NCI-H1417 (cell line): ENCODE measurements at places on chromosomes 7 and 10.

DNA sequence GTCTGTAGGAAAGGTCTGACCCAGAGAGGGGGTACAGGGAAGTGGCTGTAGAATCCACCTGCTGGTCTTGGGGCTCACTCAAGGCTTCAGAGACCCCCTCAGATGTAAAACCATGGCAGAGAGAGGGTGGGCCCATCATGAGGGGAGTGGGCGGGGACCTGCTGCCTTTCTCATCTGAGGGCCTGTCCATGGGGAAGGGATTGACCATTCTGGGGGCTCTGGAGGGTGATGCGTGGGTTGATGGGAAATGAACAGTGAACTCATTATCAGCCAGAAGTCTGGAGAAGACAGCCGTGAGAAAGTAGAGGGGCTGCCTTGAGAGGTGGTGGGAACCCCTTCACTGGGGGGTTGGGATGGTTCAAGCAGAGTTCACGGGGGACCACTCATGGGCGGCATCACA lies 66.8 kb downstream of the MINDY4 start:
- DNase-seq = no peak

DNA sequence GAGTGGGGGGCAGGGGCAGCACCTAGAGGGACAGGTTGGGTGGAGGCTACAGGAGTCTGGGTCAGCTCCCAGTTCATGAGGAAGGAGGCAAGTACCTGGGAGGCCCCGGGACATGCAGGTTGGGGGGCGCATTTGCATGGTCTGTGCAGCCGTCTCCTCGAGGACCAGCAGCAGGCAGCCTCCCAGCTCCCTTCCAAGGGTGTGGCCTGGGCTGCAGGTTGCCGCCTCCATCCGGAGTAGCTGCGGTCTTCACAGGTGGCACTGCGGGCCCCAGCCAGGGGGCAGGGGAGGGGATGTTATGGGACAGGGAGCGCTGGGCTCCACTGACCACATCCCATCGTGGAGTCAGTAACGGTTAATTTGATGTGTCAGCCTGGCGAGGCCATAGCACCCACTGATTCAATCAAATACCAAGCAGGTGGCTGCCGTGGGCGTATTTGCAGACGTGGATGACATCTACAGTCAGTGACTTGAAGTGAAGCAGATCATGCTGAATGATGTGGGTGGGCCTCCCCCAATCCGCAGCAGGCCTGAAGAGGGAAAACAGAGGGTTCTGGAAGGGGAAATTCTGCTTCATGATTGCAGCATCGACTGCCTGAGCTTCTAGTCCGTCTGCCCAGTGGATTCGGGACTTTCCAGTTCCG lies 81.6 kb downstream of the PRKAG2 start:
- DNase-seq = no peak

GRCh38 chr7:27143023-27143949 lies at the start of gene HOXA5:
Gene HOXA5 (minus strand): TSS chr7:27143681. CDS start chr7:27143607, 74 bp downstream.
- peak; percentile 64 for DNase-seq

DNA sequence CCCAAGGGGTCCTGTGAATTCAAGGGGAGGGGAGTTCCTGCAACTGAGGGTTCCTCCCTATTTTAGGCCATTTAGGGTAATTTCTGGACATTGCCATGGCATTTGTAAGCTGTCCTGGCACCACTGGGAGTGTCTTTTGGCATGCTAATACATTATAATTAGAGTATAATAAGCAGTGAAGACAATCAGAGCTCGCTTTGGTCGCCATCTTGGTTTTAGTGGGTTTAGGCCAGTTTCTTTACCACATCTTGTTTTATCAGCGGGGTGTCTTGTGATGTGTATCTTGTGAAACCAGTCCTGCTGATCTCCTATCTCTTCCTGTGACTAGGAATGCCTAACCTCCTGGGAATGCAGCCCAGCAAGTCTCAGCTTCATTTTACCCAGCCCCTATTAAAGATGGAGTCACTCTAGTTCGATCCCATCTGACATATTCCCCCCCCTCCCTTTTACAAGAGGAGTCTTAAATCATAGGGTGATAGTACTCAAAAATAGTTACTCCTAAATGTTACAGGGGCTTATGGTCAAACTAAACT lies 43.2 kb downstream of the SVOPL start:
- DNase-seq = no peak

DNA sequence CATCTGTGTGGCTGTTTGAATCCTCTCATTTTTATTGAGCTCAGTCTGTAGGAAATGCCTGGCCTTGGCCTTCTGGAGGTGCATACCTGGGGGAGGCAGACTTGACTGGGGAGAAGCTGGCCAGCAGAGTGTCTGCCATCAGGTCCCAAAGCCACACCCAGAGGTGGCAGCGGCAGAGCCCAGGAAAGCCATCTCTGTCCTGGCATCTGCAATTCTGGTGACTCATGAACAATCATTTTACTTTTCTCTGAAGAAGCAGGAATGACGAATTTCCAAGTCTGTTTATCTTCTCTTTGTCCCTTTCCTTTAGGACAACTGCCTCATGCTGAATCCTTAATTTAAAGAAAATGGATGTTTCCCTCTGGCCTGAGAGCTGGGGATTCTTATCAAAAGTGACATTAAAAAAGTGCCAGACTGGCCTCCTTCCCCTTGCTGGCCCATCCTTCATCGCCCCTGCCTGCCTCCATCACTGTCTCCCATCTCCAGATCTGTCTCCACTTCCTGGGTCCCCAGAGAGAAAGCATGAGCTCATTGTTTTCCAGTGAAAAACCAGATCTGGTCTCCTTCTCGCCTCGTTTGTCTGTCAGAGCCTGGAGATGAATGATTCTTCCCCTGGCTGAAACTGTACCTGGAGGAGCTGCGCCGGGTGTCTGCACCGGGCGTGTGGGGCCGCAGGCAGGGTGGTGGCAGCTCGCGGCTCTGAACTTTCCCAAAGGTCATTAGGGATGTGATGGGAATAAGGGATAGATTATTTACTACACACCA lies 124.5 kb downstream of the TMEM178B start:
- DNase-seq = no peak

DNA sequence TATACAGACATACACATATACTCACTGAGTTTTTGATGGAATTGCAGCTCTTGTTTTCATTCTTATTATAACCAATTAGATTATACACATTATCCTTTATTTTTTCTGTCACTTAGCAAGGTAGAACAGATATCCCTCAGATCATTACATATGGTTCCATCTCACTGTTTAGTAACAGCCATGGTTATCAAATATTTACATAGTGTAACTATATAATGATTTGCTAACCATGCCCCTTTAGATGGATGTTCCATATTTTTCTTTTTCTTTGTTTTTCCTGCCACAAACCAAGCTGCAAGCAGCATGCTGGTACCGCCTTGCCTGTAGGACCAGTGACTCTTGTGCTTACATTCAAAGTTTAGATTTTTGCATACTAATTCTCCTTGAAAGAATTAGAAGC lies 163.4 kb upstream of the NFE2L3 start:
- no peak for DNase-seq

DNA sequence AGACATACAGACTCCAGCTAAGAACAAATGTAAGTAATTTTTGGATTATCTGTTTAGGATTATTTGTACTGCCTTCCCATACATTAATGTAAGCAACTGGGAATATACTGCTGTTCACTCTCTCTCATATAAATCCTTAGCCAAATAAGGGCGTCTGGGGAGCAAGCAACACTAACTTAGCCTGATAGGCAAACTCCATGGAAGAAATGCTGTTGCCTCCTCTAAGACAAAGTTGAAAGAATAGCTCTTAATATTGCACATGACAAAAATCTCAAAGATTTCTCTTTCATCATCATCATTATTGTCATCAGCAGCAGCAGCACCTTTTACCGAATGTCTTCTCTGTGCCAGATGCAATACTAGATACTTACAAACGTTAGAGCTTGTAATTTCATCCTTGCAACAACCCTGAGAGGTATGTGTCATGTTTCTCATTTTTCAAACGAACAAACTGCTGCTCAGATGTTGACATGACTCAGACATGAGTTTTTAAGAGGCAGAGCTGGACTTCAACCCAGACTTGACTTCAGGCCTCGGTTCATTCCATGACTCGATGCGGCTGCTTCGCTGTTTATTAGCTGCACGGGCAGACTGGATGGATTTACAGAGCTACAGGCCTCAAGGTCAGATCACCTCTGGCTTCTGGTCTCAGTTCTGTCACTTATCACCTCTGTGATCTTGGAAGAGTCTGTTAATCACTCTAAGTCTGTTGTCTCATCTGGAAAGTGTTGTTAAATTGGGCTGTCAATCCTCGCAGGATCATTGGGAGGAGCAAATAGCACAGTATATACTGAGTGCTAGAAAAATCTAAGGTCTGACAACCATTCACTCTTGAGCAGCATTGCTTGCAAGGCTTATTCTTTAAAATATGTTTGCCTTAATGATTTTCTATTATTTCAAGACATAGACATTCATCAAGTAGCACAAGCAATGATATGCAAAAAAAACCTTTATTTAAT lies 126.3 kb upstream of the CELF2 start:
- DNase-seq = no peak

GRCh38 chr10:122526892-122527291 lies 33.7 kb upstream of the DMBT1 start:
- DNase-seq = no peak

DNA sequence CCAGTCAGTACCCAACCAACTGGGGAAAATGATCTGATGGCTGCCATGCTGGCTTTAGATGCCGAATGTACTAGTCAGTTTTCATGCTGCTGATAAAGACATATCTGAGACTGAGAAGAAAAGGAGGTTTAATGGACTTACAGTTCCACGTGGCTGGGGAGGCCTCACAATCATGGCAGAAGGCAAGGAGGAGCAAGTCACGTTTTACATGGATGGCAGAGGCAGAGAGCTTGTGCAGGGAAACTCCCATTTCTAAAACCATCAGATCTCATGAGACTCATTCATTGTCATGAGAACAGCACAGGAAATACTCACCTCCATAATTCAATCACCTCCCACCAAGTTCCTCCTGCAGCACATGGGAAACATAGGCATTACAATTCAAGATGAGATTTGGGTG lies 508.9 kb upstream of the NRP1 start:
- DNase-seq = no peak

DNA sequence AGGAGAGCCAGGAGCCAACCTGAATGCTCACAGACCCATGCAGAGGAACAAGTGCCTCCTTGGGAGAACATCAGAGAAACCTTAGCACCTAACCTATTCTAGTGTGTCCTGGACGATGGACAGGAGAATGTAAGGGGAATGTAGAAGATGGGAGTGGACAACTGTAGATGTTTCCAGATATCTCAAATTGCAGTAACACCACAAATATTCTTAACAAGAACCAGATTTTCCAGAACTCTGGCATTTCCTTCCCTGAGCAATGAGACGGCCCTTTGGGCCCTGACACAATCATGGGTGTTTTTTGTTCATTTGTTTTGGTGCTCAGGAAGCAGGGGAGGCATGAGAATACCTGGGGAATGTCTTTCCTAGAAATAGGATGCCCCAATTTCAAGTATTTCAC lies 196.1 kb upstream of the PRSS1 start:
- no peak for DNase-seq
